ENCODE measurements at places on chromosomes 3 and 15.

- no peak for DNase-seq
Measured at GRCh38 chr15:84894736-84895425, 10.4 kb downstream of the SLC28A1 start.

DNA sequence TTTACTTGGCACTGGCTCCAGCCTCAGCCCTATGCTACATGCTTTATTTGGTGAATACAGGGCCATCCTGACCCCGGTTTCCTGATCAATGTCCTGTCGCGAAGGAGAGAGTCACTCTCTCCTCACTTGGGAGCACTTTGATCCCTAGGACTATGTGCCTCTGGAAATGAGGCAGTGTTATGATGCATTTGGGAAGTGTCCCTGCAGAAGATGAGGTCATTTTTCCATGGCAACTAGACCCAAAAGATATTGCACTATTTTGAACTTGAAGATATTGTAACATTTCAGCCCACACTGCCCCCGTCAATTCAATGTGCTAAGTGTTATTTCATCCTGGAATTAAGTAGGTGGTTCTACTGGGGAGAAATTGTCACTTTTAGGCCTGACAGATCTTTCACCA lies 68.0 kb downstream of the LRRK1 start:
- DNase-seq: no peak

GRCh38 chr3:24525557-24525956 lies 30.9 kb upstream of the THRB start:
- no peak for DNase-seq

DNA sequence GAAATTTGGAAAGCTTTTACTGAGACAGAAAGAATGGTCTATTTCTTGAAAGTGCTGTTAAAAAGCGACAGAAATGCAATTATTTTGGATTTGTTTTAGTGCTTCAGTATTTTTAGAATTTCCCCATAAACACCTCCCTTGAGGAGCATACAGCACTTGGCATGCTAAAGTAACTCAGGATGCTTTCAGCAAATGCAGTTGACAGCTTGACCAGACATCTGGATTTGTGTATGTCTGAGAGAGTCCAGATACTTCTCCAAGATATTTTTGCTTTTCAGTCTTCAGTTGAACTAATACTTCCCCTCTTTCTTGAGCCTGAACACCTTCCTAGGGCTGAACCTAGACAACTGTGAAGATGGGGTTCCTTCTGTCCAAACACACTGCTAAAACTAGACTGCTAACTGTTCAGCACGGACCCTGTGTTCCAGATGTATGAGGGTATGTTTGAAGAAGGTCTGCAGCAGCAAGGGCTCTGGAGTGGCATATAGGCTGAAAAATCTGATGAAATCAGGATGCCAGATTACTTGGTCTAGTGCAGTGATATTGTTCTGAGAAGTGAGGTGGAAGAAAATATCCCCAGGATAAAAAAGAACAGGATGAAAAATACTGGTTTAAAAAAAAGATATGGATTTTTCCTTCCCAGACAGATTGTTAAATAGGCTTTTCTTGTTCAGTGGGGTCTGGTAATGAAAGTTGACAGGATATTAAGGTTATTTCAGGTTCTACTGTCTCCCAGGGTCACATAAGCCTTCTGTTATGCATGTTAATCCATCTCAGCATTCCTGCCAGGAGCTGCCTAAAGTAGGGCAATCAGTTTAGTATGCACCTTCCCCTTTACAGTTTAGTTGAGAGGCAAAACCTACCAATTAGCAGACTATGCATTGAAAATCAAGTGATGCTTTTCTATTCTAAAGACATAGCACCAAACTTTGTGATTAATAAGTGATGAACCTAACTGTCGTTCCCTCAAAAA lies 516.9 kb upstream of the TBL1XR1 start:
- no peak for DNase-seq

GRCh38 chr3:152048831-152049230 lies 175.4 kb downstream of the SUCNR1 start:
- no peak for DNase-seq

DNA sequence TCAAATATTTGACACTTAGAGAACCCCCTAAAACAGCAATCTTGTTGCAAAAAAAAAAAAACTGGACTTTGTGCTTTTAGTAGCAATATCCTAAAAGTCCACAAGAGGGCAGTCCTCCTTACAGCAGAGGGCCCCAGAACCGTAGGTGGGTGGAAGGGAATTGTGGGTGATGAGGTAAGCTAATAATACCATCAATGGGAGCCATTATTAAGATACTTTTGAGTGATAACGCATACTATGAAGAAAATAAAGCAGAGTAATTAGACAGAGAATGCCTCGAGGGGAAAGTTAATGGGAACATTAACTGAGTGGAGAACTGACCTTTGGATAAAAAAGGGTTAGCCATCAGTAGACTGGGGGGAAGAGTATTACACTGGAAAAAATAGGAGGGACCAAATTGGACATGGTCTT lies 229.9 kb downstream of the THRB start:
- no peak for DNase-seq

- no peak for DNase-seq
Measured at GRCh38 chr3:79515072-79515471, 252.7 kb downstream of the ROBO1 start.

DNA sequence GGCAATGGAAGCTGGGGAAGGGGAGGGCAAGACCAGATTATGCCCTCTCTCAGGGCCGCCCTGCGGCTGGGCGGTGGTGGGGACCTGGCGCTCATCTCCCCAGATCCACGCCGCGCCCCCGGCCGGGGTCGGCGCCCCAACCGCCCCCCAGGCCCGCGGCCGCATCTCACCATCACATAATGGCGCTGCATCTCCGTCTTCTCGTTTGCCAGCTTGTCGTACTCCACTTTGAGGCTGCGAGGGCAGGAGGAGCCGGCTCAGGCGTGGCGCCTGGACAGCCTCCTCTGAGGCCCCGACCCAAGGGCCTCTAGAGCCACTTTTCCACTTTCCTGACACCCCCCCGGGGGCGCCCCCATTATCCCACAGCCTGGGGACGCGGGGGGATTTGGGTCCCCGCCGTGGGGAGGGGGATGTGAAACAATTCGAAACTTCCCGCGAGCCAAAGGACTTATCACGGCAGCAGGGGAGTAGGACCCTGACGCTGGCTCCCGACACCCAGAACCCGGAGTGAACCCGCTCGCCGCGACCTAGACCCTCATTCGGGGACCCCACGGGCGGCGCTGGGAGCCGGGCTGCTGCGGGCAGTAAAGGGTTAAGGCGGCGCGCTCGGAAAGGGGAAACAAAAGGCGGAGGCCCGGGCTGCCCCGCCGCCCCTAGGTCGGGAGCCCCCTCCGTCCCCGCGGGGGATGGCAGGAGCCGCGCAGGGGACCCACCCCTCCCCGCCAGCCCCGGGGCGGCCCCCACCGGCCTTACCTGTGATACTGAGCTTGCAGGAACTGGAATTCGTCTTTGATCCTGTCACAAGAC lies 2.1 kb downstream of the TLE3 start:
- DNase-seq: peak; percentile 75

DNA sequence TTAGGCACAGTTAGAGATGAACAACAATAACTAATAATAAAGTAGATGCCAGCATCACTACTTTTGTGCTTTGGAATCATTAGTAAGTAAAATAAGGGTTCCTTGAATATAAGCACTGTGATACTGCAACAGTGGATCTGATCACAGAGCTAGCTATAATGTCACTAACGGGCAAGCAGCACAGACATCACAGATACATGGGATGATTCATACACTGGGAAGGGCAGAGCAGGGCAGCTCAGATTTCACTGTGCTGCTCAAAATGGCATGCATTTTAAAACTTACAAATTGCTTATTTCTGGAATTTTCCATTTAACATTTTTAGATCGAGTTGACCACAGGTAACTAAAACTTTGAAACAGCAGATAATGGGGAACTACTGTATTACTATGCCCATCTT lies 476.6 kb downstream of the FHIT start:
- DNase-seq: no peak

- DNase-seq: no peak
Measured at GRCh38 chr3:110074095-110074494, 736.7 kb upstream of the DPPA4 start.

DNA sequence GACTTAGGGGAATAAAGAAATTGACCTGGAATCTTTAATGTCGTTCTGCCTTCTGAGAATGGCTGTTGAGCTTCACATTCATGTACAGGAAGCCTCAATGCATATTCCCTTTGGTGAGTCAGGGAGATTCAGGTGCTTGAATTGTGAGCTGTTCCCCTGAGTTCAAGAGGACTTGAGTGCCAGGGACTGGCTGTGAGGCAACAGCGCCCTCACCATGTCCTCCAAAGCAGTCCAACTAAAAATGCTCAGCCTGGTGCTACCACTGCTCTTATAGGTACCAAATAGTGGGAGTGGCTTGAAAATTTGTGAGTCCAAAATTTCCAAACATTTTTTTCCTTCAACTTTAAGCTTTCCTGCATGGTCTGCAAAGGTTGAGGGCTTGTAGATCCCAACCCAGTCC lies 54.1 kb downstream of the LEO1 start:
- DNase-seq: no peak

DNA sequence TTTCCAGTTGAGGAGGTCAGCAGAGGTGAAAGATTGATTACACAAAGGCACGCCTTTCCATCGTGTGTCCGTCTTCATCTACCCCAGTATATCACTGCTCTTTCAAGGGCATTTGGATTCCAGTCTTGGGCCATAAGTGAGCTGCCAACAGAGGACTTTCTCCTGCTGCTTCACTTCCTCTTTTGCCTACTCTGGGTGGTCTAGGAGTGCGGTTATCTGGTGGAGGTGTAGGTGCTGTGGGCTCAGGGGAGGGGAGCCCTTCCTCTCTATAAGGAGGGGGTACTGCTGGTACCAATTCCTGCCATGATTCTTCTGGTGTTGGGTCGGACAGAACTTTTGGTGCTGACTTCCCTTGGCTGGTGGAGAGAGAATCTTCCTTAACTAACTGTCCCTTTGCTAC lies 83.1 kb upstream of the VEPH1 start:
- no peak for DNase-seq

DNA sequence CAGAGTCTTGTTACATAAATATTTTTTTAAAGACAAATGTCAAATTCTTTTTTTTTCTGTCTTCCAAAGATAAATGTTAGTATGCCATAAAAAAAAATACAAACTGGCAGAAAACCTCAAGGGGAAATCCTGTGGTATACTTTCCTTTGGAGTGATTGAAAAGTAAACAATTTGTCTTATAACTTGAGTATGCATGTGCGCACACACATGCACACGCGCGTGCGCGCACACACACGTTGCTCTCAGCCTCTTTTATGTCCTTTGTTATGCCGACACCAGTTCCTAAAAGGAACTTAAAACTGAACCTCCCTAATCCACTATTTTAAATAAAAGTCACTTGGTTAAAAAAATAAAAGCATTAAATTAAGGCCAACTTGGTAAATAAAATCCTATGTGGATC lies 58.1 kb downstream of the TGFBR2 start:
- DNase-seq: no peak

DNA sequence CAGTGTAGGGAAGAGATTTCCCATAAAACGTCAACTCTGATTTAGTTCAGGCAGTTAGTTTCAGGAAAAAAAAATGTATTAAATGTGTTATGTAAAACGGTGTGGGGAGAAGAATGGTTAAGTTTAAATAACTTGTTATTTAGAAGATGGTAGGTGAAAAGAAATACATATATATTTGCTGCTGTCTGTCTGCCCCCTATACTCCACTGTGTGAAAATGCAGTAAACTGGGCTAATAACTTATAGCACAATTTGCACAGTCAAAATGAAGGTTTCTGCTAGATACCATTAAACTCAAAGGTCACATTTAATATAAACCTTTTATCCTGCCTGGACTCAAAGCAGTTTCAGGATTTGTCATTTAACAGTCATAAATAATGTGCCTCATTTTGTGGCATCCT lies 515.0 kb downstream of the FGF12 start:
- no peak for DNase-seq

GRCh38 chr3:5186858-5187155 lies 700 bp upstream of the EDEM1 start:
- DNase-seq: no peak

DNA sequence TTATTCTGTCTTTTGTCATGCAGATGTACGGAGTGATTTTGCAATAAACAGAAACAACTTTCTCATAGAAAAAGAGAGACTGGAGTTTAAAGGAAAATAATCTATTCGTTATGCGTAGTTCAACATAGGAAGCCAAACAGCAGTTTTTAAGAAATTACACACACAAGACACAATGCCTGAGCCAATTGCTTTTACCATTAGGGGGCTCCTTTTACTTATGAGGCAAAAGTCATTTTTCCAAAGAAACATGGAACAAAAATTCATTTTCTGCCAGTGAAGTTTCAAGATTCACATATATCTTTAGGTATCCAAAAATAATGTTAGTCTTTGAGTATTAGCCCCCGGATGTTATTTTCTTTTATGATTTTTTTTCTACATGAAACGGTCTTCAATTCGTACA lies 10.7 kb downstream of the CNTN6 start:
- DNase-seq: no peak

DNA sequence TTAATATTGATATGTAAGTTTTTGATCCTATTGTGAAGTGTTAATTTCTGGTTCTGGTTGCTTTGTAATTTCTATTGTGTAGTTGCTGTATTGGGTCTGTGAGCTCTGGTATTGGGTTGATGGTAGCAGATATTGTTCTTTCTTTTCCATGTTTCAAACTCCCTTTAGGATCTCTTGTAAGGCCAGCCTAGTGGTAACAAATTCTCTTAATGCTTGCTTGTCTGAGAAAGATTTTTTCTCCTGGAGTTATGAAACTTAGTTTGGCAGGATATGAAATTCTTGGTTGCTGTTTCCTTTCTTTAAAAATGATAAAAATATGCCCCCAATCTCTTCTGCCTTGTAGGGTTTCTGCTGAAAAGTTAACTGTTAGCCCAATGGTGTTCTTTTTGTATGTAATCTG lies 268.6 kb upstream of the PLSCR5 start:
- no peak for DNase-seq

- no peak for DNase-seq
Measured at GRCh38 chr15:50164458-50164857, 17.5 kb upstream of the SLC27A2 start.

DNA sequence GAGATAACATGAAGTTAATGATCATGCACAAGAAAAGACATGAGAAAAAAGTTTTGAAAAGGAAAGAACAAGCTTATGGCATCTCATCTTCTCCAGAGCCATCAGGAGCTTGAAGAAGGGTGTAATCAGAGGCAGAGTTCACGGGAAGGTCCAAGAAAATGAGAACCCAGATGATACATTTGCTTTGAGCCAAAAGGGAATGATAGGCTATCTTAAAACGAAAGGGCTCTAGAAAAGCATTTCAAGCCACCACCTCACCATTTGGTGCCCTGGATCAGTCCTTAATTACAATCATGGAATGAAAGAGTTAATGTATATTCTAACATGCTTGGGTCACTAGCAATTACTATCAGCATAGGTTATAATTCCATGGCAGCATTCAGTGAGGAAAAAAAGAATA lies 781.8 kb downstream of the ROBO1 start:
- no peak for DNase-seq

GRCh38 chr3:178454726-178455125 lies 81.5 kb upstream of the KCNMB2 start:
- DNase-seq: no peak

DNA sequence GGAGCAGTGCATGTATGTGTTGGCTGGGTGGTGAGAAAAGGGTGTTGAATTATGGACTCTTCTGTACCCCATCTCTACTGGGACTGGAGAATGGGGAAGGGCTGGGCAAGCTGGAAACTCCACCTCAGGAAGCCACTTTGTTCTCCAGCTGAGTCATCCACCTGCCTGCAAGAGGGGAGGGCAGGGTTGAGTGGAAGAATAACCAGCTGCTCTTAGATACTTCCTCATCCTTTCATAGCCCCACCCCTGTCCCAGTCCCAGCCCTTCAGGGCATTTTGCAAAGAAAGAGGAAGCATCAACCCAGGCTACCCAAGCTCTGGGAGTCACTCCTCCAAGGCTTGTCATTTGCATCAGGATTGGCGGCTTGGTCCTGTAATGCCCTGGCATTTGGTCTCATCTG lies 33.1 kb downstream of the RAB11A start:
- DNase-seq: peak; percentile 76
